Motor neuron (in vitro differentiated cells): ENCODE measurements at places on chromosomes 1 and 21. TPM values are rescaled to one million over a fixed set of nuclear protein-coding genes. Genes with fewer than 3 reads are reported as not detected.

The DNAI4 gene
- total RNA-seq = 13.2 and 16.2 TPM in 2 replicates

The SLC5A9 gene
- 0.93 and 2.3 TPM in 2 replicates for total RNA-seq

The UBL4B gene
- total RNA-seq = not detected in 2 replicates

The C4BPB gene
- total RNA-seq = 0.21 TPM in 1 of 2 replicates, not detected in the other

The ADAMTS5 gene
- 3.6 TPM in 2 replicates for total RNA-seq

The SLC16A4 gene
- 97.1 and 114 TPM in 2 replicates for total RNA-seq

The C1QC gene
- 0.27 and 0.47 TPM in 2 replicates for total RNA-seq

The ASAP3 gene
- total RNA-seq = 35.1 and 37.2 TPM in 2 replicates

The C1orf115 gene
- 5.1 and 8.6 TPM in 2 replicates for total RNA-seq

The TRIM67 gene
- total RNA-seq = 10.5 and 12.8 TPM in 2 replicates

The TNFSF18 gene
- 0.25 TPM in 1 of 2 replicates, not detected in the other for total RNA-seq

The ANKRD34A gene
- 1.1 and 1.6 TPM in 2 replicates for total RNA-seq
